Fibroblast of upper back skin (primary cell): ENCODE measurements at places on chromosomes 6 and 20.
A peak's percentile ranks its signal among the peaks of the same experiment; 100 is the strongest.

- DNase-seq: no peak
Observed at GRCh38 chr6:88910922-88911778, 52.3 kb downstream of the RNGTT start.

DNA sequence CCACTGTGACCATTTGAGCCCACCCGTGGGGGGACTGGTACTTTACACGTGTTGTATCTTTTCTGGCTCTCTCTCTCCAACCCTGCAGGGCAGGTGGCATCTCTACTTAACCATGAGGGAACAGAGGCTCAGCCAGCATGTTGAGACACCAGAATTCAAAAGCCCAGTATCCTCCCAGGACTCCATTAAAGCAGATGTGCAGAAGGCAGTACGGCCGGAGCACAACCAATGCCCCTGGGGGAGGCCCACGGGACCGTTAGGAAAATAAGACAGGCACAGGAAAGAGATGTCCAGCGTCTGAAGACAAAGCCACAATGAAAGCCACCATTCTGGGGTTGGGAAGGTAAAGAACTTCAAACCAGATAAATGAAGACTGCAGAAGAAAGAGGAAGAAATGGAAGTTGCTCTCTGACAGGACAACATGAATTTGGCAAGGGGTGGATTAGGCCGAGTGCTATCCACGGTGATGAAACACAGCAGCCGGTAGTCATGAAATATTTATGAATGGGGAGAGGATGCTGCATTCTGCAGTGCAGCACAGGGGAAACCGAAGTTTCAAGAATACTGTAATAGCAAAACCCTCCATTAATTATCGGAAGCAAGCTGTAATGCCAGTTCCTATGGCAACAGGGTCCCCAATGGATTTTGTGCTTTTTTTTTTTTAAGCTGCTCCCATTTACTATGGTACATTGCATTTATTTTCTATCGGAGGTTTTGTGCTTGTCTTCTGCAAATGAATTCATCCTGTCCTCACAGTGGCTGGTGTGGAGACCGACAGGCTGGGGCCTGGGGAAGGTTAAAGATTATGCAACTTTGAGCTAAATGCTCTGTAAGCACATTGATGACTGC, 179.4 kb downstream of the NRN1 start:
- no peak for DNase-seq

DNA sequence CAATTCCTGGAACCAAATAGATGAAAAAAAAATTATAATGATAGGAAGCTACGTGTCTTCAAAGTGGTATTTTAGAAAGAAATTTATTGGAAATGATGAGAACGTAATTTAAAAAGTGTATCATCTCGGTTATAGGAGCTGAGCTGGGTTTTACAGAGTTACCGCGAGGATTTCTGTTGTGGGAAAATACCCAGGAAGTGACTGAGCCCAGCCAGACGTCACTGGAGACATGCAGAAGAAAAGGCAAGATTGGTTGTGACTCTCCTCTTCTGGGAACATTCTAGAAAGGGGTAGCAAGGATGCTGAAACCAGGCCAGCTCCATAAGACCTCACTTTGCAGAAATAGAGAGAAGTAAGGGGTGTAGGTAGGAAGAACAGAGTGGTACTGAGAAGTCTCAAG, 95.9 kb upstream of the ADGRF1 start:
- peak; percentile 19 for DNase-seq

GRCh38 chr6:45488889-45489288, 111.2 kb upstream of the SUPT3H start:
- DNase-seq: no peak

DNA sequence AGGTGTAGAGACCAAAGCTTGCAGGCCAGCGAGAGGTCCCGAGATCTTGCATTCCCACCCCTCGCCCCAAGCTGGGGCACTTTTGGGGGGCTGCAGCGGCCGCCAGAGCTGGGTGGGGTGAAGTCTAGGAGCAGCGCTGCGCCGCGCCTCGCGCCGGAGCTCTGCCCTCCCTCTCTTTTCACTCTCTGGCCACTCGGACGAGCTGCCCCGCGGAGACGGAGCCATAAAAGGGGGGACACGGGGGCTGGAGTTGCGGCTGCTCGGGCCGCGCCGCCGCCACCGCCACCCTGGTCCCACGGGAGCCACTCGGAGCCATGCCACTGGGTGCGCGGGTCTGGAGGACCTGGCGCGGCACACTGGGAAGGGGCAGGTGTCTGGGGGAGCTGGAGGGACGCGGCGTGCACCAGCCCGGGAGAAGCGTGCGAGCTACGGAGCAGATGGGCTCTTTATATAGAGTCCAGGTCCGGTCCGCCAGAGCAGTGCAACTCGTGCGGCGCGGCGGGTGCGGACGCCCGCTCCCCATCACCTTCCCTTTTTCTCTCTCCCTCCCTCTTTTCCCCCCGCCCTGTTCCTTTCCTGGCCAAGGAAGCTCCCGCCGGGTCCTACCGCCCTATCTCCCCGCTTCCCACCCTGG, 687 bp upstream of the HTR1B start:
- no peak for DNase-seq

- no peak for DNase-seq
Observed at GRCh38 chr20:23313271-23313670, 37.3 kb upstream of the NXT1 start.

GRCh38 chr6:19697744-19698290, 139.4 kb upstream of the ID4 start:
- DNase-seq: peak; percentile 89

- DNase-seq: no peak
Observed at GRCh38 chr20:54794874-54795273, 319.5 kb downstream of the DOK5 start.

- DNase-seq: peak; percentile 97
Observed at GRCh38 chr6:30686908-30687658, 638 bp upstream of the PPP1R18 start.

- DNase-seq: no peak
Observed at GRCh38 chr20:16395366-16395765, 177.9 kb downstream of the KIF16B start.

GRCh38 chr6:136640132-136640915, 90.1 kb upstream of the MAP7 start:
- DNase-seq: peak; percentile 34

GRCh38 chr6:25223490-25223991, 55.6 kb upstream of the CARMIL1 start:
- peak; percentile 78 for DNase-seq

GRCh38 chr6:155221086-155221485, 42.7 kb upstream of the CLDN20 start:
- no peak for DNase-seq

DNA sequence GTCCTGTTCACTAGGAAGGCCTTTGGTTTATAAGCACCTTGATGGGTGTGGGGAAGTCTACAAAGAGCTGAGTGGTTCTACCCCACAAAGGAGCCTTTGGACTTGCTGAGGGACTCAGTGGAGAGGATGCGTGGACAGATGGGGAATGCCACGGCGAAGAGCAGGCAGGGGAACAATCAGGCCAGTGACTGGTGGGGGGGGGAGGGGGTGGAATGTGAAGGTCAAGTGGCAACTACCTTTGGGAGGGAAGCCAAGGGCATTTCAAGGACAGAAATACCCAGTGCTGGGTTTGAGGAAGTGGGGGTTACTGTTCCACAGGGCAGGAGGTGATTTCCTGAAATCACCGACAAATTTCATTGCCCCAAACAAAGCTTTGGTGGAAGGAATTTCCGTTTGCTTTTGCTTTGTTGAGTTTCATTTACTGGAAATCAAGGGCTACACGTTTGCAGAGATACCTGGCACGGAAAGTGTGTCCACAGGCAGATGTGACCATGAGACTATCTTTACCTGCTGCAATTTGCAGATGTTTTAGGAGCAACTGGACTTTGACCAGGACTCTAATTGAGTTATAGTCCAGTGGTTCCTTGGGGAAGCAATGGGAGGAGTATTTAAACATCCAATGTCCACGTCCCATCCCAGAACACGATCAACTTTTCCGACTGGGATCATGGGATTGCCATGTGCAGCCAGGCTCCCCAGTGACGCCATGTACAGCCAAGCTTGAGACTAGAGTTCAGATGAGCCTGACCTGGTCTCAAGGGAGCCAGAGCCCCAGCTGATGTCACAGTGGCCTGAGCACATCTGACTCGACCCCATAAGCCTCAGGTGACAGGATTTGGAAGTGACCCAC, 8.0 kb downstream of the CST3 start:
- no peak for DNase-seq

- no peak for DNase-seq
Observed at GRCh38 chr6:90049295-90049694, 155.0 kb downstream of the GJA10 start.

- no peak for DNase-seq
Observed at GRCh38 chr20:21365771-21366170, 31.6 kb downstream of the NKX2-4 start.

DNA sequence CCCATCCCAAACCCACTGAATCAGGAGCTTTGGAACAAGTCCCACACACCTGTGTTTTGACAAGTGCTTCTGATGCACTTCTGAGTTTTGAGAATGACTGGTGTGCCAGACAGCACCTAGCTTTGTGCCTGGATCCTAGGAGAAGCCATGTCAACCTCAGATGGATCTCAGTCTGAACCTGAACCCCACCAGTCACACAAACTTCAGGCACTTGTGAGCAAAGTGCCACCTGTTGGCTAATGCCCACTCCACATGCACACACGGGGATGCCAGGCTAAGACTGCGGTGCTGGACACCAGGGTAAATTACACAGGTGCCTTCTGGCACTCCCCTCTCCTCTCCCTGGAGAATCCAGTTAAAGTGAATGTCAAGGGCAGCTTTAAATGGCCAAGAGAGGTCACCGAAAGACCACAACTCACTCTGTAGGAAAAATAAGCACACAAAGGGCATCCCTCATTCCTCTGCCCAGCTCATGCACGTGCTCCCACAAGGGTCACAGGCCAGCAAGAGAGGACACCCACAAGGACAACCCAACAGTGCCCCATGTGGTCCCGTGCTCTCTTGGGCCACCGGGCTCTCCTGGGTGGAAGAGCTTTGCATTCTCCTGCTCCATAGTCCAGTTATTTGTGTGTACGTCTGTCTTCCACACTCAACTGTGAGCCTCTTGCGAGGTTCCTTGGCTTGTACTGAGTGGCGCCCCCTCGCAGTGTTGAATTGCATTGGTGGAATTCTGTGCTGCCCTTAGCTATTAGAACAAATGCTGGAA, 45.6 kb downstream of the TAF8 start:
- DNase-seq: no peak

DNA sequence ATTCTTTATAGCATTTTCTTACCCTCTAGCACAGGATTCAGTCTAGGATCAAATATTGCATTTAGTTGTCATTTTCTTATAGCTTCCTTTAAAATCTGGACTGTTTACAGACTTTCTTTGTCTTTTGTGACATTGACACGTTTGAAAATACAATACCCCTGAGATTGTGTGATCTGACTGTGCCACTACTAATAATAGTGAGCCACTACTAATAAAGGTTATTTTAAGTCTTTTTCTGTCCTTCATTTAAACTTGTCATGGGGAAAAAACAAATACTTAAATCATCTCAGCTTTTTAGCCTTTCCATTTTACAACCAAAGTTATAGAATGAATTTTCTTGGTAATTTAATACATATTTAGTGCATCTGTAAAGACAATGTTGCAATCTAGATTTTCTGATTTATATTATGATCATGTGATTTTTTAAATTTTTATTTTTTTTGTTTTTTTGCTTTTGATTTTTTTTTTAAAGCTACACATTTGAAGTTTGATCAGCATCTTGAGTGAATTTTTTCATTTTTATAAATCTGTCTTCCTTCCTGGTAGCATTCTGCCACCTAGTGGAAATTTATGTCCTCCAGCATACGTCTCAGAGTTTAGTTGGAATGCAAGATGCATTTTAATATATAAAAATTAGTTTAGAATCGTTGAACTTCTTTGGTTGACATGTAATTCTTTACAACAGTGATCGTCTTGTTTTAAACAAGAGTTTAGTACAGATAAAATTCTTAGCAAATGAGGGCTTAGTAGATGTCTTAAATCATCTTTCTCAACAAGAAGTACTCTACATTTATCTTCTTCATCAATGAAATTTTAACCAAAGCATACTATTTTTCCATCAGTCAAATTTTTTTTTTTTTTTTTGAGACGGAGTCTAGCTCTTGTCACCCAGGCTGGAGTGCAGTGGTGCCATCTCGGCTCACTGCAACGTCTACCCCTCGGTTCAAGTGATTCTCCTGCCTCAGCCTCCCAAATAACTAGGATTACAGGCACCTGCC, 119.4 kb downstream of the NCOA3 start:
- peak; percentile 74 for DNase-seq

- DNase-seq: no peak
Observed at GRCh38 chr6:7124636-7125035, 16.9 kb downstream of the RREB1 start.

GRCh38 chr6:119267126-119267905, 82.2 kb downstream of the MAN1A1 start:
- DNase-seq: peak; percentile 5

- DNase-seq: peak; percentile 94
Observed at GRCh38 chr6:116371120-116371917, 572 bp downstream of the DSE start.

DNA sequence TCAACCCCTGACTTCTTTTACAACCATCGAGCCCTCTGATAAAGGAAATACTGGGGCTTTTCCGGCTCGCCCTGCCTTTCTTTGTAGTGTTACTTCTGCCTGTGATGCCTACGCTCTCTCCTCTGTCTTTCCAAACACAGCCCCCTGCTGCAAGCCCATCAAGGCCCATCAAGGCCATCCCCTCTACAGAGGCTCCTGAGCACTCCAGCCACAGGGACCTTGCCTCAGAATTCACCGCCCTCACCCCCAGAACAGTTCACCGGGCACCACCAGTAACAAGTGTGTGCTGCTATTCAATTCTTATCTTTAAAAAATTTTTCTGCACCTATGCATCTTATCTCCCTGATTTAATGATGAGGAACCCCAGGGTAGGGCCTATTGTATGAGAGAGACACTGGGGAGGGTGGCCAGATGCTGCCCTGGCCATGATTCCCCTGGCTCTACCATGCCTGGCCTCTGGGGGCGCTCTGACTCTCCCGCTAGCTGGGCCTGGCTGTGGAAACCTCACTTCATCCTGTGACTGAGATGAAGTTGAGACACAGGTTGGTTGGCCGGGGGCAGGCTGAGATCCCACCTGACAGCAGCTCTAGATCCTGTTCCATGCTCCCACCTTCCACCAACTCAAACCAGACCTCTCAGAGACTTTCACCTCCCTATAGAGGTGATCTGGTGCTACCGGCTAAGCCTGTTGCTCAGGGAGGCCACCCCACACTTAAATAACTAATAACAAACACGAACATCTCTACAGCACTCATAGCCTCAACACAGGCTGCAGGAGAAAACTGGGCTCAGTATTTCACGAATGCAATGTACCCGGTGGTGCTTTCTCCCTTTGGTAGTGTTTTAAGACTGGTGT, 19.2 kb upstream of the GLP1R start:
- DNase-seq: no peak
